ENCODE measurements at places on chromosomes 16 and 17.
A peak's percentile ranks its signal among the peaks of the same experiment; 100 is the strongest.

DNA sequence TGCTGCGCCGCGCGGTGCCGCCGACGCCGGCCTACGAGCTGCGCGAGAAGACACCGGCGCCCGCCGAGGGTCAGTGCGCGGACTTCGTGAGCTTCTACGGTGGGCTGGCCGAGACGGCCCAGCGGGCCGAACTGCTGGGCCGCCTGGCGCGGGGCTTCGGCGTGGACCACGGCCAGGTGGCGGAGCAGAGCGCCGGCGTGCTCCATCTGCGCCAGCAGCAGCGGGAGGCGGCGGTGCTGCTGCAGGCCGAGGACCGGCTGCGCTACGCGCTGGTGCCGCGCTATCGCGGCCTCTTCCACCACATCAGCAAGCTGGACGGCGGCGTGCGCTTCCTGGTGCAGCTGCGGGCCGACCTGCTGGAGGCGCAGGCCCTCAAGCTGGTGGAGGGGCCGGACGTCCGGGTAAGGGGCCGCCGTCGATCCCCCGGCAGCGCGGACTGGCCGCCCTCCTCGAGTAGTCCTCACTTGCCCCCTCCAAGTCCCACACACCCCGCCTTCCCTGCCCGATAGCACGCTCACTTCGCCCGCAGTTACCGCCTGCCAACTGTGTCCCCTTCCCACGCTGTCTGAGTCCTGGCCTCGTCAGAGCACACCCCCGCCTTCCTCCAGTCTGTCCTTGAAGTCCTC is 470 bp downstream of the MLYCD start:
- DNase-seq: peak; percentile 29

GRCh38 chr16:80684906-80685305 is 119.5 kb downstream of the CDYL2 start:
- no peak for DNase-seq

GRCh38 chr16:75710344-75710743 is 9.1 kb upstream of the DUXB start:
- no peak for DNase-seq

DNA sequence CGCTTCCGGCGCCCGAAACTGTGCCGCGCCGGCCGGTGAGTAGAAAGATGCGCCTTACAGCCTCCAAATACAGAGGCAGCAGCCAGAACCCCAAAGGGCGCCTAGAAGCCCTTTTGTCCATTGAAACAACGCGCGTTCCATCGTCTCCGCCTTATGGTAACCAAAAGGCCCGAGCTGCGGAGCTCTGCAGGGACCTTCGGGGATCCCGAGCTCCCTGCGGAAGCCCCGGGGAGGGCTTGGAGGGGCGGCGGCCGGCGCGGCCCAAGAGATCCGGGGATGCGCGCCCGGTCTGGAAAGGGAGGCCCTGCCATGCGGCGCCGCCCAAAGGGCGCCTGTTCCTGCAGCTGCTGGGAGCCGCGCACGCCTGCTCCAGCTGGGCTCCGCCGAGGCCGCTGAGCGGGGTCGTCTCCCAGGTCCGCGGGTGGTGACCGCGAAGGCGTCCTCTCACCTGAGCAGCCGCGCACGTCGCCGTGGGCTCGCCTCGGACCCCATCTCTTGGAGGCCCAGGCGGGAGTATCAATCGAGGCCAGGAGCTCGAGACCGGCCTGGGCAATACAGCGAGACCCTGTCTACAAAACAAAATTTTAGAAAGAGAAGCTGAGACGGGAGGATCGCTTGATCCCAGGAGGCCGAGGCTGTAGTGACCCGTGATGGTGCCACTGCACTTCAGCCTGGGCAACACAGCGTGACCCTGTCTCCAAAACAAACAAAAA is 742 bp upstream of the FBXO31 start:
- no peak for DNase-seq

DNA sequence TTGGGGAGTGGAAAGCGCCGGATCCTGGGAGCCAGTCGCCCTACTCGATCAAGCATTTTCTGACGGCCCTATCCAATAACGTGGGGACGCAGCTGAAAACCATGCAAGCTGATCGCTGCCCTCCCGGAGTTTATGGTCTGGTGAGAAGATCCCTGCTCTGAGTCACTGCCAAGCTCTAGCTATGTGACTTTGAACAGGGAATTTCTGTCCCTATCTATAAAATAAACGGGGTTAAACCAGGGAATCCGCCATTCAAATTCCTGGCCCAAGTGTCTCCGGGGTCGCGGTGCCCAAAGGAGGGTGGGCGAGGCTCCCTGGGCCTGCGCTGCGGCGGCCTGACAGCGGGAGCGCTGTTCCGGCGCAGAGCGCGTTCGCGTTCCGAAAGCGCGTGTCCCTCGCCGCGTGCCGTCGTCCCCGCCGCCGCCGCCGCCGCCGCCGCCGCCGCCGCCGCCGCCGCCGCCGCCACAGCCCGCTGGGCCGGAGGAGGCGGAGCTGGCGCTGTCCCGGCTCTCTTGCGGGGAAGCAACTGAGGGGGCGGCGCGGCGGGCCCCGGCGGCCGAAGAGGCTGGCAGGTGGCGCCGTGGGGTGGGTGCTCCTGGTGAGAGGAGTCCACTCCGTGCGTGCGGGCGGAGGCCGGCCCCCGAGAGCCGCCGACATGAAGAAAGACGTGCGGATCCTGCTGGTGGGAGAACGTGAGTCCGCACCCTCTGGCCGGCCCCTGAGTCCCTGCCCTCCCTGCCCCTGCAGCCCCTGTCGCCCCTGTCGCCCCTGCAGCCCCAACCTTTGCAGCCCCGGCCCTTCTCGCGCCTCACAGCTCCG is at the start of gene RHOT1:
RHOT1 (plus strand) TSS at position 465 of the 819 bp plus-strand sequence; CDS start at position 656, 191 bp downstream.
- peak; percentile 89 for DNase-seq

GRCh38 chr16:69404275-69404805 is 18.5 kb upstream of the TERF2 start:
- peak; percentile 85 for DNase-seq

DNA sequence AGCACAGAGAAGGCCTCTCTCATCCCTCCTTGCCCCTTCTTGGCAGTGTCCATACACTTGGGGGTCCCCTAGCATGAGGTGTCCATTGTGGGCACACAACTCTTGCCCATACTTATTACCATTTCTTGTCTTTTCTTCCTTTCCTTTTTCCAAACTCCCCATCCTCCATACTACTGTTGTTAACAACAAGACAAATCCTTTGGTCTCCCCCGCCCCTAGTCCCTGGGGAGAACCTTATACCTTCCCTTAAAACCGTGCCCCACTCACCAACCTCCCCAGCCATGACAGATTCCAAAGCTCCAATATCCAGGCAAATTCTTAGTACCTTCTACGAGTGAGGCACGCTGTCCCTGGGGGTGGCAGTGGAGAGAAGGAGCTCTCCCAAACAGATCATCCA is 82.9 kb downstream of the GAS7 start:
- no peak for DNase-seq

DNA sequence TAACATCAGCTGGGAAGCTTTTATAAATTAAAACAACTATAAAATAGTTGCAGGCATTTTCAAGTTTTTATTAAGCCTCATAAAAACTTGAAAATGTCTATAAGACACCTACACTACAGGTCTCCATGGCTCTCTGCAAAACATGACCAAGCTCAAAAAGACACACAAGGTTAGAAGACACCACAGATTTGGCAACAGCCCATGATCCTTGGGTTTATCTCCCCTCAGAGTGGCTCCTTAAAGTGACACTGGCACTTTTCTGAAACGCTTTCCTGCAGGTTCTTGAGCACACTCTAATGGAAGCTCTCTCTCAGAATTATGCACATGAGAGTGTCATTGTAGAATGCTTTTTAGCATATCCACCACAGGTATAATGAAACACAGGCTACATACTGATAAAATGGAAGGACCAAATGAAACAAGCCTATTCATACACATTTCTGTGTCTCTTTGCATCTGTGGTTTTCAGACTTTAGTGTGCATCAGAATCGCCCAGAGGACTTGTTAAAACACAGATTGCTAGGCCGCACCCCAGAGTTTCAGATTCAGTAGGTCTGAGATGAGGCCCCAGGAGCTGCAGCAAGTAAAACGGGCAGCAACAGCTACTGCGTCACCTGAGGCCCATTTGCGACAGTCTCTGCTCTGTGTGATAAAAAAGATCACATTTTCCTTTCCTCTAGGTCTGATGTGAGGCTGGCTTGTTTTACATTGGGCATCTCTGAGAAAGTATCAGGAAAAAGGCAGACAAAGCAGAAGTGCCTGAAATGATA is 75.0 kb upstream of the WSB1 start:
- DNase-seq: no peak

GRCh38 chr16:69132424-69133252 is at the start of the genes CHTF8 and UTP4:
CHTF8 (minus strand) TSS chr16:69132588; CDS start chr16:69121458, 11,130 bp downstream.
UTP4 (plus strand) TSS chr16:69132649; CDS start chr16:69133460, 811 bp downstream.
- DNase-seq: peak; percentile 43

DNA sequence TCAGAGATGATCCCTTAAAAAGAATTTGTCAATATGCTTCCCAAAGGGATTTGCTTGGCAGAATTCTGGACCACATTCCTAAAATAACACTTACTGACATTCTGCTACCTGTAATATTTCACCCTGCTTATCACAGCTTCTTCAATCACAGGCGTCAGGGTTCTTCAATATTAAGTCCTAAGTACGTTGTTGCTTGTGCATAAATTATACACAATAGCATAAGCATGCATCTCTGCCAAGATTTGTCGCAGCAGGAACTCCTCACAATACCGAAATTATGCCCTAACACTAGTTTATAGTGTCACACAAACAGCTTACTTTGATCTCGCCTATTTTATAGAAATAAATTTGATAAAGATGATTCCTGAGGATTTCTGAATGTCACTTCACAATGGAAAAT is 48.9 kb downstream of the UBE2G1 start:
- no peak for DNase-seq

DNA sequence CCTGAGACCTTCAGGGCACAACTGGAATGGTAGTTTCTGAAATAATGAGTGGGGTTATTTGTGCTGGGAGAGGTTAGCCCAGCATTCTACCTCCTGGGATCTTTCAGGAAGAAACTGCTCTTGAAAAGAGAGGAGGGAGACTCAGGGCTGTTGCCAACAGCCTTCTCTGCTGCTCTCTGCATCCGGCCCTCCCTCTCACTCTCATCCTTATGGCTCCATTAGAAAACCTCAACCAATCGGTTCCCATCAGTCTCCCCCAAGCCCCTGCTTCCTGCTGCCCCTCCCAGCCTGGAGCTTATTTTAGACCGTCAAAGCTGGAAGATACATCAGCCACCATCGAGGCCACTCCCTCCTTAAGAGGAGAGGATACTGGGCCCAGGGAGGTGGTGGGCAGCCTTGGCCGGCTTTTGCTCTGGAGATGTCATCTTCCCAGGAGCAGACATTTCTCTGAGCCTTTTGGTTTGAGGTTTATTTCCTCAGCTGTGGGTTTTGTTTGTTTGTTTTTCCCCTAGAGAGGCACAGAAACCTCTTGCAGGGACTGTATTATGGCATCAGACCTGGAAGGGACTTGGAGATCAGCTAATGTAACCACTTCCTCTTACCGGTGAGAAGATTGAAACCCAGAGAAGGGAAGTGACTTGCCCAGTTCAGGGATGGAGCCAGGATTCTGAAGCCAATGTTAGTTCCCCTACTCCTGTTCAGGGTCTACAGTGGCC is 2.7 kb downstream of the MPRIP start:
- peak; percentile 54 for DNase-seq

DNA sequence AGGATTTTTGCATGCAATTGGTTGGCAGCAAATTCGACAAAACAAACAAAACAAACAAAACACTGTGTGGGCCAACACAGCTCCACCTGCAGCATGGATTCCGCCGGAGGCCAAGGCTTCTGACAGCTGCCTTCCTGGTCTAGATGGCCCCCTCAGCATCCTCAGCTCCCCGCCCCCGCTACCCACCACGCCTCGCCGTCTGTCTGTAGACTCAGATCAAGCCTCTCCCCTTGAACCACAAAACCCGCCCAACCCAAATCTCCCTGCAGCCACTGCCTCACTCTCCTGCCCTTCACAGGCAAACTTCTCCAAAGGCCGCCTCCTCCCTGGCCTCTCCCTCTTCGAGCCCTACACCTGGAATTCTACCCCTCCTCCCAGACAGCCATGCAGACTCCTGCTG is 57.9 kb downstream of the RTN4RL1 start:
- DNase-seq: no peak

DNA sequence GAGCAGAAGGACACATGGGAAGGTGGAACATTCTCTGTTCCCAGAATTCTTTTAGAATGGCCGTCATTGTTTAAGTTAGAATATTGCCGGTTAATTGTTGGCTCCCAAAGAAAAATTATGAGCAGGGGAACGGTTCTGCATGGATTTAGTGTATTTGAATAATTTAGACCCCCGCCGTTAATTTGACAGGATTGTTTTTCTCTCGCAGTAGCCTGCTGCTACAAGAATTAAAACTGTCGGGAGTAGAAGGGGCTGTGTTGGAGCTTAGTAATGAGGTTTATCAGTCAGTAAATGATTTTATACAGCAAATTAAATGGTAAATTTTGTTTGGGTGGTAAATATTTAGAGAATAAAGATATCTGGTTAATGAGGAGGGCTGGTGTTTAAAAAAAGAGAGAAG is 431.2 kb upstream of the DYNLRB2 start:
- DNase-seq: no peak

- DNase-seq: no peak
These were observed 664.5 kb upstream of the SALL1 start for GRCh38 chr16:51815523-51815922.

DNA sequence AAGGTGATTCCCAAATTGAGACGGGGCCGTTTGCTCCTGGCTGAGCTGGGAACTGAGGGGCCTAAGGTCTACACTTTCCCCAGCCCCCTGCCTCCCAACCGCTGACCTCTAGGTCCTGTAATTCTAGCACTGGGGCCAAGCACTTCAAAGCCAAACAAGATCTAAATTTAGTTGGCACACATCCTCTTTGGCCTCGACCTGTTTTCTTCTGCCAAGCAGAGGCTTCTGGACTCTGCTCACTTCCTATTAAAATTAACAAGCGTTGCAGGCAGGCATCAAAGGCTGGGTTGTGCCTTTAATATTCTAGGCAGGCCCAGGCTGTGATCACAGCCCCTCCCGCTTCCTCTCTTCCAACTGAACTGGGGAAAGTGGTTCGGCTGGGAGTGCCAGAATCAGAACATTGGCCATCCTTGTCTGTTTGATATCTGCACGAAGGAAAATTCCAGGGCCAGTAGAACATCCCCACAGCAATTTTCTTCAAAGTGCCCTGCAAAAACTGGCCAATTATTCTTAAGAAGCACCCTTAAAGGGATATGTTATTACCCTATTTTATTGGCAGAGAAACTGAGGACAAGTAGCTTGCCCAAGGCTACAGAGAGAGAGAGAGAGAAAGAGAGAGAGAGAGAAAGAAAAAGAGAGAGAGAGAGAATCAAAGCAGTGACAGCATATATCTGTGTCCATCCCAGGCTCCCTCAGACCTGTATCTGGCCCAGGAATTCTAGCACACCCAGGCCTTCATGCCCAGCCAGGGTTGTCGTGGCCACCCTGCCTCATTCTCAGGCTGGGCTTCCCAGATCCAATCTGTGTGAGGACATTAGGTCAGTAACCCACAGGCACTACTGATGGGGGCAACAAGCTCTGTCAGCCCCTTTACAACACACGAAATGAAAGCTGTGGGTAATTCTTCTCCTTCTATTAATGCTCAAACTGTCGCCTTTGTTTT is 12.8 kb upstream of the MT4 start:
- DNase-seq: no peak

- DNase-seq: peak; percentile 83
These were observed 42.1 kb downstream of the TBC1D16 start for GRCh38 chr17:79993390-79994227.
